Activated naive CD8-positive, alpha-beta T cell treated with anti-CD3 and anti-CD28 coated beads, Interleukin-2, amount 10 ng/mL, durations not matched to agents 7 days and 5 days (primary cell): ENCODE measurements at places on chromosomes 13 and 19. TPM values are rescaled to one million over a fixed set of nuclear protein-coding genes. Genes with fewer than 3 reads are reported as not detected.

Gene KCNN4
- total RNA-seq, result 38.3 TPM

Gene C2CD4C
- not detected for total RNA-seq

Gene TRPC4
- total RNA-seq, result not detected

Gene TMEM238
- total RNA-seq, result 19.8 TPM

Gene CFAP97D2
- total RNA-seq, result not detected

Gene HTR2A
- not detected for total RNA-seq

Gene MUC16
- total RNA-seq, result 0.03 TPM

Gene ATP4B
- total RNA-seq, result not detected

Gene KLC3
- total RNA-seq, result not detected

Gene MYCBP2
- 148 TPM for total RNA-seq

Gene ZNF547
- 7.8 TPM for total RNA-seq

Gene ZNF543
- total RNA-seq, result 11.8 TPM

Gene TMEM205
- total RNA-seq, result 35.2 TPM

Gene ICAM1
- total RNA-seq, result 9.5 TPM

Gene CNFN
- not detected for total RNA-seq

Gene ZNF541
- 1.2 TPM for total RNA-seq

Gene UBE2L5
- total RNA-seq, result not detected

DNA sequence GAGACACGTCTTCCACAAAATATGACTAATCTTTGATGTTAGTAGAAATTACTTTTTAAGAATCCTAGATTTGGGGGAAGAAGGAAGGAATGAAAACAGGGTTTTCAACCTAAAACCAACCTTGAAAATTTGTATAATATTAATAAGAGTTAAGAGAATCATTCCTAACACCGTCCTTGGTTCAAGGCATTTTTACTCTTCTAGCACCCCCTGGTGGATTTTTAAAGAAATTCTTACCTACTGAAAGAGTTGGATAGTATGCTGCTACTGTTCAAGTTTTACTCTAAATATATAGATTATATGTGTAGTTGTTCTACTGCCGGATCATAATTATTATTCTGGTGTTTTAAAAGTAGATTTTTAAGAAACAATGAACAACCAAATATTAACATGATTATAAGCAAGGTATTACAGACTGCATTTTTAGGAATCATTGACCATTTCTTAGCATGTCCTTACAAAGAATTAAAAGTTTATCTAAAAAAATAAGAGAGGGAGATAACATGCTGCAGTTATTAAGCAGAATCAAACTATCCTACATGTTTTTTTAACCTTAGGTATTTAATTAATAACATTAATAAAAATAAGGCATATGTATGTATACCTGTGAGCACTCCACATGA, 7.4 kb upstream of the SLITRK6 start:
- no peak for DNase-seq

GRCh38 chr19:45215391-45216191, 29.6 kb downstream of the EXOC3L2 start:
- DNase-seq, result no peak

- no peak for DNase-seq
Observed at GRCh38 chr19:39296055-39296645, at the start of gene IFNL1. IFNL1 (plus strand) TSS chr19:39296407; CDS start chr19:39296422, 15 bp downstream.

DNA sequence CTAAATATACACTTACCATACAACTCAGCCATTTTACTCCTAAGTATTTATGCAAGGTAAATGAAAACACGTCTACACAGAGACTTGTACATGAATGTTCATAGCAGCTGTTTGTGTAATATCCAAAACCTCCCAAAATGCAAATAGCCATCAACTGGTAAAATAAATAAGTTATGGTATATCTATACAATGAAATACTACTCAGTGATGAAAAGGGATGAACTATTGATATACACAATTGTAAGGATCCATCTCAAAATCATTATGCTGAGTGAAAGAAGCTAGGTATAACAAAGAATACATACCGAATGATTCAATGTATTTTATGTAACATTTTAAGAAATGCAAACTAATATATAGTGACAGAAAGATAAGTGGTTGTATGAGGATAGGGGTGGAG, 149.8 kb upstream of the TNFSF11 start:
- DNase-seq, result no peak

- no peak for DNase-seq
Observed at GRCh38 chr13:74555276-74555625, 421.0 kb upstream of the KLF12 start.

- no peak for DNase-seq
Observed at GRCh38 chr19:8265872-8266271, 42.3 kb downstream of the CD320 start.

DNA sequence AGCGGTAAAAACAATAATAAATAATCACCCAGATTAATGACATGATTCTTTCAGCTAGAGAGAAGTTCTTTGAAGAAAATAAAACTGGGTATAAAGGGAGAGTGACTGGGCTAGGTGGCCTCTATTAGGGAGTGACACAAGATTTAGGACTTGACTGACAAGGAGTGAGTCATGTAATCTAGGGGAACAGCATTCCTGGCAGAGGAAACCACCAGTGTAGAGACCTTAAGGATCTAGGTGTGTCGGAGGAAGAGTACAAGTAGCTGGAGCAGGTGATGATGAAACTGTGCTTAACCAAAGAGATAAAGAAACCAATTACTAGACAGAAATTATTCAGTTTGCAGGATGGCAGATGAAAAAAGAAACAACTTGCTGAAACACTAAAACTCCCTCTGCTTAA, 248.0 kb downstream of the RFC3 start:
- DNase-seq, result no peak

- peak; percentile 63 for DNase-seq
Observed at GRCh38 chr19:19866611-19867248, 1.0 kb downstream of the ZNF253 start.

- no peak for DNase-seq
Observed at GRCh38 chr13:89375839-89376238, 1704.7 kb downstream of the SLITRK5 start.

GRCh38 chr19:39413272-39413910, 922 bp downstream of the PLEKHG2 start:
- DNase-seq, result no peak

- no peak for DNase-seq
Observed at GRCh38 chr13:27635266-27635665, 13.6 kb downstream of the POLR1D start.

DNA sequence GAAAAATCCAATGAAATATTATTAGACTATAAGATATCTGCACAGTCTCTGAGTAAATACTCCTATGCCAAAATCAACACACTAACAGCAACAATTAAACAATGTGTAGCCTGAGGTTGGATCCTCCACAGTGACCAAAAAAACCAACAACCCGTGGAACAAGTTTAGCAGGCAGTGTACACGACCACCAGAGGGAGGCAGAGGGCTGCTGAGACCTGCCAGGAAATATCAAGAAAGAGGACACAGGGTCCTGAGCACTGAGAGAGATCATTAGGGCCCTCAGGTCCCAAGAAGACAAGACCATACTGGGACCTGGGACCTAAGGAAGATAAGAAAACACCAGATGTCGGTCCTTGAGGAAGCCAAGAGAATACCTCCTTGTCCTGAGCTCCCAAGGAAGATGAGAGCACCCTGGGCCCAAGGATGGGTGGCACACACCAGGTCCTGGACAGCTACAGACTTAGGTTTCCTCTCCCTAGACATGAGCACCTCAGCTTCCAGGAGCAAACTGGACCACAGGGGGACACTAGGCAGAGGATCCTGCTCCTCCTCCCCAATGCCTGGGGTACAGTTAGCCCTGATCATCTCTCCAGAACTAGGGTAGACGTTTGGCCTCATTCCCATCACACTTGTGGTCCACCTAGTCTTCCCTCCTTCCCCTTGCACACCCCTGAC, 822 bp upstream of the ZNF274 start:
- DNase-seq, result peak; percentile 70

- DNase-seq, result peak; percentile 65
Observed at GRCh38 chr19:40907968-40908735, 26.1 kb upstream of the CYP2A7 start.

DNA sequence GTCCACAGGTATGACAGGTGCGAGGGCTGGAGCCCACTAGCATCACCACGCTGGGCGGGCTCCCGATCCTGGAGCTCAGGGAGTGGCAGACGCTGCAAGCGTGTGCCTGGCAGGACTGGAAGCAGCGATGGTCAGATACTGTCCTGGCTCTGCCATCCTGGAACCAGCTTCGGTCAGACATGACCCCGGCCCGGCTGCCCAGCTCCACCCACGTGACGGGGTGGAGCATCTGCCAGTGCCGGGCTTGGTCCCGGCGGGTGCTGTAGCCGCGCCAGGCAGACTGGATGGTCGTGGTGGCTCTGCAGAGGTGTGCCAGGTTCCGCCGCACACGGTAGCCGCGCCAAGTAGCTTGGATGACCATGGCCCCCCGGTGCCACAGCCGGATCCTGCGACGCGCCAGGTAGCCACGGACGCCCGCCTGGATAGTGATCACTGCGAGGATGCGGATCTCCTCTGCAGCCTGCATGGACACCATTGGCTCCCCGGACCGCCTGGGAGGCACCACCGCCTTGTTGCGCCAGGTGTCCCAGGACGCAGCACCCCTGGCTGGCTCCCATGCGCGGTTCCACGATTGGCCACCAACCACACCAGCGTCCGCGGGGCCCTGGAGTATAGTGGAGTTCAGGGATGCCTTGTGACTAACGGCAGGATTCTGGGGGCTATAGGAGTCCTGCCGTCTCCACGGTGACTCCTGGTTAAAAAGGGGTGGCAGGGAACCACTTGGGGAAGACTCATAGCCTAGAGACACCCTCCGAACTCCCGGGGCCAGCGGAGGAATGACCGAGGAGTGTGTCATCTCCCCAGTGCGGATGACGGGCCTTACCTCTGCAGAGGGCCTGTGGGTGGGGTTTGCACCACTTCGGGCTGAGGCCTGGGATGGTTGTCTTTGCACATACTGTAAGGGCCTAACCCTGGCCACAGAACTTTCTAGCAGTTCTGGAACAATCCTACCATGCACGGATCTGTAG, 16.5 kb downstream of the IQCN start:
- DNase-seq, result no peak

- DNase-seq, result no peak
Observed at GRCh38 chr19:31506102-31506501, 156.9 kb upstream of the TSHZ3 start.

DNA sequence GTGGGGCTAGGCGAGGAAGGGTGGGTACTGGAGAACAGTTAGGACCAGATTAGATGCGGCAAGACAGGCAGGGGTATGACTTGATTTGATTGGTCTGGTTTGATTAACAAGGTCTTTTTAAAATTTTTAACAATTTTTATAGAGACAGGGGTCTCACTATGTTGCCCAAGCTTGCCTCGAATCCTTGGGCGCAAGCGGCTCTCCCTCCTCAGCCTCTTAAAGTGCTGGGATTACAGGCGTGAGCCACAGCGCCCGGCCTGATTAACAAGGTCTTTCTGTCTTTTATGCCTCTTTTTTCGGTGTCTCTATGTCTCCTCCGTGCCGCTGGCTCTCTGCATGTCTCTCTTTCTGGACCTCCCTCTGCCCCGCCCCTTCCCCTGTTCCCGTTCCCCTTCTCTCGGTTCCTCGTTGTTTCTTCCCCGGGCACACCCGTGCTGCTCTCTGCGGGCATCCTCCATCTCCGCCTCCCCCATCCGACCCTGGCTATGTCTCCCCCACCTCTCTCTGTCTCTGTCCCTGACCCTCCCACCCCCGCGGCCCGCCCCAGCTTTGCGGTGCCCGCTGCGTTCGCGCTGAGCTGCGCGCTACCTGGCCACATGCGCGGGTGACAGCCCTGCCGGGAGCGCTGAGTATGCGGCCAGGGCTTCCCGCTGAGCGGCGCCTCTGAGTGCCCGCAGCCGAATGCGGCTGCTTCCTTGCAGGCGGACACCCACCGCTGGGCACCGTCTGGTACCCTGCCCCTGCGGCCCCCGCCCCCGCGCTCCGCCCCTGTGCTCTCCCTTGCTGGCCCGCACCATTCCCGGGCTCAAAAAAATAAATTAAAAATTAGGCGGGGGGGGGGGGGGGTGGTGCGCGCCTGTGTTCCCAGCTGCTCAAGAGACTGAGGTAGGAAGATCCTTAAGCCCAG, 8.1 kb upstream of the SDHAF1 start:
- no peak for DNase-seq

- no peak for DNase-seq
Observed at GRCh38 chr13:77448689-77449088, 86.8 kb upstream of the SCEL start.

DNA sequence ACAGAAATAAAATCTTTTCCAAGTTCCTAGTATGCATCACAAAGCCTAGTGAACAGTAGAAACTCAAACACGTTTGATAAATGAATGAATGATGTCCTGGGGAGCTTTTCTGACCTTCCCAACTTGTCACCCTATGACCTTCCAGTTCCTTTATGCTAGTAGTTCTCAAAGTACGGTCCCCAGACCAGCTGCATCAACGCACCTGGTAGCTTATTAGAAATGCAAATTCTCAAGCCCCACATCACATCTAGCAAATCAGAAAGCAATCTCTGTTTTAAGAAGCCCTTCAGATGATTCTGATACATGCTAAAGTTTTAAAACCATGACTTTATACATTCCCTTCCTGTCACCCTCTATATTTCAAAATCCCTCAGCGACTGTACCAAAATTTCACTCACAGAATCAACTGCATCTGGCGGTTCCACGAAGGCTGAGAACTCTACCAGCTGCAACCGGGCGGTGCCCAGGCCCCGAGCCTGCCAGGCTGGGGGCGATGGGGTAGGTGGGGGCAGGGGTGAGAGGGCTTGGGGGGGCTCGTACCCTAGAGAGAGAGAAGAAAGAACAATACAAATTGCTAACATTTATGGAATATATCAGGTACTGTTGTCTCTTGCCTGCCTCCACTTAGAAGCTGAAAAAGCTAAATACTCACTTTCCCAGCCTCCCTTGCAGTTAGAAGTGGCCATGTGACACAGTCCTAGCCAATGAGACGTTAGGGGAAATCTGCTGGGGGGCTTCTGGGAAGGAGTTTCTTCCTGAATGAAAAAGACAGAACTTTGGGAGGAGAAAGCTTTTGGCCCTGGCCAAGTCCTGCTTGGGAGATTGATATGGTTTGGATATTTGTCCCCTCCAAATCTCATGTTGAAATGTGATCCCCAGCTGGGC, 13.3 kb downstream of the CD37 start:
- DNase-seq, result no peak

DNA sequence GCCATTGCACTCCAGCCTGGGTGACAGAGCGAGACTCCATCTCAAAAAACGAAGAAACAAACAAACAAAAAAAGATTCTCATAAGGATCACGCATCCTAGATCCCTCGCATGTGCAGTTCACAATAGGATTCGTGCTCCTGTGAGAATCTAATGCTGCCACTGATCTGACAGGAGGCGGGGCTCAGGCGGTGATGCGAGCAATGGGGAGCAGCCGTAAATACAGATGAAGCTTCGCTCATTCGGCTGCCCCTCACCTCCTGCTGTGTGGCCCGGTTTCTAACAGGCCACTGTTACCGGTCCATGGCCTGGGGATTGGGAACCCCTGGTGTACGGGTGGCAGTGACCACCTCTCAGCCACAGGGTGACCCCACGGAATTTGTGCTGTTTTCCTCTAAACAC, 98.2 kb upstream of the MRI1 start:
- DNase-seq, result no peak

- DNase-seq, result no peak
Observed at GRCh38 chr13:63497601-63498000, 2082.0 kb upstream of the PCDH20 start.
